ENCODE measurements at places on chromosomes 16 and 17.

DNA sequence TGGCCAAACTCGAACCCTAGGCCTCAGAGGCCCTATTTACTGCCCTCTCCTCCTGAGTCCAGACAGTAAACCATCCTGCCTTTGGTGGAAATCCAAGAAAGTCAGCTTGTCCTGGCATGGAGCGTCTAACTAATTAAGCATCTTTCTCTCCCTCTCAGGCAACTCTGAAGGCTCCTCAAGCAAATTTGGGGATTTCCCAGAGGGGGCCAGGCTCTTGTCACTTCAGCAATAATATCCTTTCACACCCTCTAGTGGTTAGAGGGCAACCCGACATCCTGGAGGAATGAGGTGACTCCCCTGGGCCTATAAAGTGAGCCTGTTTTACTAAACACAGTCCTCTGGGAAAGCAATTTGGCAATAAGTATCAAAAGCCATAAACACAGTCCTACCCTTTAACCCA, 60.4 kb downstream of the NOG start:
- peak; percentile 74 for DNase-seq

DNA sequence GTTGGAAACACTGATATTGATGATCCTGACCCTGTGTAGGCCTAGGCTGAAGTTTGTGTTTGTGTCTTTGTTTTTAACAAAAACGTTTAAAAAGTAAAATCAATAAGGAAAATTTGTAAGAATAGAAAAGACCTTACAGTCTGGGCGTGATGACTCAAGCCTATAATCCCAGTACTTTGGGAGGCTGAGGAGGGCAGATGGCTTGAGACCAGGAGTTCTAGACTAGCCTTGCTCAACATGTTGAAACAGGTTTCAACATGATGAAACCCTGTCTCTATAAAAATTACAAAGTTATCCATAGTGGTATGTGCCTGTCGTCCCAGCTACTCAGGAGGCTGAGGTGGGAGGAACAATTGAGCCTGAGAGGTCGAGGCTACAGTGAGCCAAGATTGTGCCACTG, 18.3 kb upstream of the TOM1L1 start:
- DNase-seq: no peak

DNA sequence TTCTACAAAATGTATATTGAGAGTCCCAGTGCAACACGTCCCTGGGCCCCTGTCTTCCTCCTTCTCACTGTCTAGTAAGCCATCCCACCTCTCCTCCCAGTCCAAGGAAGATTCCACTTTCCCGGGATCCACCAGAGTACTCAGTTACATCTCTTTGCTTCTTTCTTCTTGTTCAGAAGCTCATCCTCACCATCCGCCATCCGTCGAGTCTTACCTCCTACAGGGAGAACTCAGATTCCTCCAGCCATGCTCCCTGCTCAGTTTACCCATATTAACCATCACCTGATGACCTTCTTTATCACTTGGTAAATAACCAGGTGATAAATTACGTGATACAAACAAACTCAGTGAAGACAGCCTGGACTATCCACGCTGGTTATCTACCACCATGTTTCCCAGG, 57.1 kb downstream of the CYTH1 start:
- DNase-seq: no peak

DNA sequence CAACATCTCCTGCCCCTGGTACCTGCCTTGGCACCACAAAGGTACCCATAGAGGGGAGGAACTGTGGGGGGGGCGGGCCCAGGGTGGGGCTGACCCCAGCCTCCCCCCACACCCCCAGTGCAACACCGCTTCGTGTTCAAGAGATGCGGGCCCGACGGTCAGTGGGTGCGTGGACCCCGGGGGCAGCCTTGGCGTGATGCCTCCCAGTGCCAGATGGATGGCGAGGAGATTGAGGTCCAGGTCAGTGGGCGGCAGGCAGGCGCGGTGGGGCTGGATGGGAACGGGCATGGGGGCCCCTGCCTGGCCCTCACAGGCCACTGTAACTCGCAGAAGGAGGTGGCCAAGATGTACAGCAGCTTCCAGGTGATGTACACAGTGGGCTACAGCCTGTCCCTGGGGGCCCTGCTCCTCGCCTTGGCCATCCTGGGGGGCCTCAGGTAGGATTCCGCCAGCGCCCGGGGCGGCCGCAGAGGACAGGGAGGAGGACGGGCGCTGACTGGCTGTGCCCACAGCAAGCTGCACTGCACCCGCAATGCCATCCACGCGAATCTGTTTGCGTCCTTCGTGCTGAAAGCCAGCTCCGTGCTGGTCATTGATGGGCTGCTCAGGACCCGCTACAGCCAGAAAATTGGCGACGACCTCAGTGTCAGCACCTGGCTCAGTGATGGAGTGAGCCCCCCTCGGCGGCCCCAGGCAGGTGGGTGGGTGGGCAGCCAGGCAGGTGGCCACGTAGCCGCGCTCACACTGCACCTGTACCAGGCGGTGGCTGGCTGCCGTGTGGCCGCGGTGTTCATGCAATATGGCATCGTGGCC, 7.1 kb downstream of the GCGR start:
- DNase-seq: no peak

- DNase-seq: peak; percentile 31
Measured at GRCh38 chr16:10256784-10257641, 74.8 kb upstream of the GRIN2A start.
